ENCODE measurements at places on chromosomes 2 and 18.
A peak's percentile ranks its signal among the peaks of the same experiment; 100 is the strongest.

- no peak for DNase-seq
These were observed 49.4 kb downstream of the AOX1 start for GRCh38 chr2:200635251-200635650.

DNA sequence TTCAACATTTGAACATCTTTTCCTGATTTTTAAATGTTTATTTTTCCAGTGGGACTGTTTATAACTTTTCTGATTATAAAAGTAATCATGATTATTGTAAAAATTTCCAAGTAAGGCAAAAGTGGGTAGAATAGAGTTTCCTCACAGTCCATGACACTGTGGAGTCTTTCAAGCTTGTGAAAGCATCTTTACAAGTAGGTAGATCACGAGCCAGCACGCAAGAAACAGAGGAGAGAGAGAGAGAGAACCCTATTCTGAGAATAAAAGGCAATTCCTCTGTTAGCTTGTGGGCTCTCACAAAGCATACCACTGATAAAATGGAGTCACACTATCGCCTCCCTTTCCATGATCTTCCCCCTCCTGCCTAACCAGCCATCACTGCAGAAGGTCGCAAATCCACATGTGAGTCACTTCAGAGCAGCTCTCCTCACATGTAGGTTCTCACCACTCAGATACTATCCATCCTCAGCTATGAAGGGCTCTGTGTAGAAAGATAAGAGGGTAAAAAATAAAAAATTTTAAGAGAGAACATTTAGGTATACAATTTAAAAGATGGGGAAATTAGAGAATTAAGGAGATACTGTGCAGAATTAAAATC is 40.3 kb downstream of the AAK1 start:
- DNase-seq = no peak

DNA sequence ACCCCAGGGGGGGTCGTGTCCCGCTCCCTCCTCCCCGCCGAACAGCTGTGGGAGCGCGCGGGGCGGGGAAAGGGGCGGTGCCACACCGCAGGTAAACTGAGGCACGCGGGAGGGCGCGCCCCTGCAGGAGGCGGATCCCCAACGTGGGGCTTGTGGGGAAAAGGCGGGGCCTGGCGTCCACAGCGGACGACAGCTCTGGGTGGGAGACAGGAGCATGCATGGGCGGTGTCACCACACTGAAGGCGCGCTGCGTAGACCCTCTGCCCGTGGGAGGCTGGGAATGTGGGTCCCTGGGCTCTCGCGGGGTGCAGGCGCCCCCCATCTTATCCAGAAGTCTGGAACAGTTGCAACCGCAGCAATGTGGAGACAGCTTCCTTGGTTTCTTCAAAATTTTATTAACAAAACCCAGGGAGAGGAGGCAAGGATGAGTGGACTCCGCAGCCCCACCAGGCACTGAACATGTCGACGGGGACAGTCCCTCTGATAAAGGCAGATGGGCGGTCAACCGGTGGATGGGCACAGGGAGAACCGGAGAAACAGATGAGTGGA is 723 bp upstream of the MBD1 start:
- DNase-seq = no peak

DNA sequence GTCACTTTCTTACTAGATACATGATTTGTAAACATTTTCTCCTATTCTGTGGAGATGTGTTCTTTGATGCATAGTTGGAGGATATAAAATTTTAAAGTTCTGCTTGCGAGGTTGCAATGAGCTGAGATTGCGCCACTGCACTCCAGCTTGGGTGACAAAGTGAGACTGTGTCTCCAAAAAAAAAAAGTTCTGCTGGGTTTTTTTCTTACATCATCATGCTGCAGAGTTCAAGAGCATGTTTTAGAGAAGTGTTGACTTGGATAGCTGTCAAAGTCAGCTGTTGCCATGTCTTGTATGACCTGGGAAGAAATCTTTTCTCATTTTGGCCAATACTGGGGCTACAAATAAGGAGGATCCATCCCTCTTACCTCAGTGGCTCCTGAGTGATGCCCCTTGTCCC is 71.3 kb downstream of the UGGT1 start:
- no peak for DNase-seq

DNA sequence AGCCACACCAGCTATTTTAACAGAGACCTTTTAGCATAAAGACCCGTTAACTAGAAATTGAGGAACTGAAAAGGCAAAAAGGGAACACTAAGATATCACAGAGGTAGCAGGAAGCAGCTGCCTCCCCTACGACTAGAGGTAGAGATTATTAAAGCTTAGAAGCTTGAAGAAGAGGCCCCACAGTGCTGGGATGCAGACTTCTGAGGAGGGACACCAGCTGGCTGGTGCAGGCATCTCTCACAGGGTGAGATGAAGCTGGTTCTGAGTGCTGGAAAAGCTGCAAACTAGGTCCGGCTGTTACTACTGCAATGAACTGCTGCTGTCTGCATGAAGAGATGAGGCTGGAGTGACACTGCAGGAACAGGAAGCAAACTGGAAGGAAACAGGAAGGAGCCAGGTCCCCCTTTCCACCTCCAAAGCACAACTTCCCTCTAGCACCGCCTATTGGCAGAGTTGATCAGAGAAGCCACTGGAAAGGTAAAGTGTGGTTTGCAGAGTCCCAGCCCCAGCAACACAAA is 61.2 kb upstream of the MRPS9 start:
- peak; percentile 17 for DNase-seq

DNA sequence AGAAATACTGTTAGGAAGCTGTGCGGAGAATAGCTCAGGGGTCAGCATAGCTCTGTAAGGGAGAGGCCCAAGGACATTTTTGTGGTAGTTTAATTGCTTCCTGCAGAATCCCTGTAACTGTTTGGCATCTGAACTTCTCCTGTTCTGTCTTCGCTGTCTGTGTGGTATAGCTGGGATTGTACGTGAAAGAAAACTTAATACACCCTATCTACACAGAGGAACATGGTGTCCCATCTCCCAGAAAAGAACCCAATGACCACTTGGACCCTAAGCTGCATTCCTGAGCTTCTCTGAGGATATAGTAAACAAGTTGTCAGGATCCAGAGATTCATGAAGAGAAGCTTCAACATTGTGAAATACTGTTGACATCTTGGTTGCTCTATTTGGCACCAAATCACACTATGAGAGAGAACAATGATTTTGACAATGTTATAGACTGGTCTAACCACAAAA is 81.3 kb downstream of the CDC42EP3 start:
- no peak for DNase-seq

- no peak for DNase-seq
These were observed 25.8 kb downstream of the GPR55 start for GRCh38 chr2:230899287-230899686.

- DNase-seq = no peak
These were observed 267.3 kb downstream of the SPAG16 start for GRCh38 chr2:213551526-213551925.

DNA sequence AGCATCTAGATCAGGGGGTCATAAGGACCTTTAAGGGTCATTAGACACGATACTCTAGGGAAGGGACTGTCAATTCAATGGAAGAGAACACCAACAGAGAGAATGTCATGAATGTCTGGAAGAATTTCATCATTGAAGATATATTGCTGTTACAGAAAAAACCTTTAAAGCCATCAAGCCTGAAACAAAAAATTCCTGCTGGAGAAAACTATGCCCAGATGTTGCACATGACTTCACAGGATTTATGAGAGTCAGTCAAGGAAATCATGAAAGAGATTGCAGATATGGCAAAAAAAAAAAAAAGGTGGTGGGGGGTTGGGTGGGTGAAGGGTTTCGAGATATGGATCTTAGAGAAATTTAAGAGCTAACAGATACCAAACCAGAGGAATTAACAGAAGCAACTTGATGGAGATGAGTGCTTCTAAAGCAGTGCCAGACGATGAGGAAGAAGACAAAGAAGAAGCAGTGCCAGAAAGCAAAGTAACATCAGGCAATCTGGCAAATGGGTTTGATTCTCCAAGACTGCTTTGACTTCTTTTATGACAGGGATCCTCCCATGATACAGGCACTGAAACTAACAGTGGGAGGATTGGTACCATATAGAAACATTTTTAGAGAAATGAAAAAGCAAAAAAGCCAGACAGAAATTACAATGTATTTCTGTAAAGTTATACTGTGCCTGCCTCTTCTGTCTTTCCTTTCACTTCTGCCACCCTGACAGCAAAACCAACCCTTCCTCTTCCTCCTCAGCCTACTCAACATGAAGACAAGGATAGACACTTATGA is 28.5 kb downstream of the MAP4K3 start:
- DNase-seq = no peak

DNA sequence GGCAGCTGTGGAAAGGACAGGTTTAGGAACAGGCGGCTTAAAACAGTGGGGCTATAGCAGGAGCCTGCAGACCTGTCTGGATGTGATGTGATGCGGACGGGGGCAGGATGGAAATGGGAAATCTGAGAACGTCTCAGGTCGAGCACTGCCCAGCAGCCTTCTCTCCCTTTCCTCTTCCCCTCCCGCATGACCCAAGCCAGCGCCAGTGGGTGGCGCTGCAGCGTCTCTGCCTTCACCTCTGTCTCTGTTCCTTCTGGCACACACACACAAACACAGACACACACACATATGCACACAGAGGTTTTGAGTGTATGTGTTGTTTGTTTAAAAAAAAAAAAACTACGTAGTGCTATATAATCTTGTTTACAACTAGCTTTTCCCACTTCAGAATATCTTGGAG is 82.0 kb upstream of the SLC66A3 start:
- peak; percentile 25 for DNase-seq

- DNase-seq = no peak
These were observed 8.8 kb downstream of the FZD7 start for GRCh38 chr2:202042444-202042843.

- no peak for DNase-seq
These were observed 260.6 kb upstream of the TNP1 start for GRCh38 chr2:217120429-217120828.

- no peak for DNase-seq
These were observed 94.1 kb downstream of the CAMKMT start for GRCh38 chr2:44455877-44456276.

DNA sequence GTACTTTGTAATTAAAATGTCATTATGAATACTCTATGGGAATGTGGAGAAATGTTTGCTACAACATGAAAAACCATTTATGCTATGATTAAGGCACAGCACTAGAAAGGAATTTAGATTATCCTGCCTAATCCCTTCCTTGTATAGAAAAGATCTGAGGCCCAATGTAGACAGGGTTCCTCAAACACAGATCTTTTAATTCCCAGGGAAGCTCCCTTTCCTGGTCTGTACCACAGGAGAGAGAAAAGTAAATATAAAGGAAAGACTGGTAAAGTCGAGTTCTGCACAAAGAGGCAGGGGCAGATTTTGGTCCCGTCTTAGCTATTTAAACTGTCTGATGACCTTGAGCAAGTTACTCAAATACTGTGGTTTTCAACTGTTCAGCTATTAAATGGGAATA is 84.7 kb downstream of the ICA1L start:
- no peak for DNase-seq

DNA sequence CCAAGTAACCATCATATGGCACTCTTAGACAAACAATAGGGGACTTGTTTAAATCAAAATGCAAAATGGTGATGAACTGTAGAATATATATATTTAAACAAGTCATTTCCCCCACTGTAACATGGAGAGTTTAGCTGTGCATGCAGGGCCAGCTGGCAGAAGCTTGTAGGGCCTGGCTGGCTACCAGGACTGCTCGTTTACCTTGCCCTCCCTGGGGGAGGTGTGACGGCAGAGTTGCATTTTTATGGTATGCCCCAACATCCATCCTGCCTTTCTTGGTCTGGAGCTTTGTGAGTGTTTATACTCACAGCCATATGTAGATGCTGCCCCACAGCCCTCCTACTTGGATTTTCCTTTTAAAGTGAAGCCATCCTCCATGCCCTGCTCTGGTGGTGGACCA is 101.7 kb upstream of the ZFP36L2 start:
- no peak for DNase-seq

DNA sequence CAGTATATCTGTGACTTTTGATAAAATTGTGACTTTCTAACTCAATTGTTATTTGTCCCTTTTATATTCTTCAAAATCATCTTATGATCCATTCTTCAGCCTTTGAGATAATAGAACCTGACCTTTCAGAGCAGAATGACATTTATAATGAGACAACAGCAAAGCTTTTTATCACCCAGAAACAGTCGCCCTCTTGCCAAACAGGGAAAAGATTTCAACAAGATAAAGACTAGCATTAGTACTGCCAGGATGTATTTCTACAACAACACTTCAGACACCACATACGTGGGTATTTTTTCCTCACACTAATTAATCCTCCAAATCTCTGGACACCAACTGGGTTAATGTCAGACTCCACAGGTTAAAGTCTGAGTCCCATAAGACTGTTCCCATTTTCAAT is 249.0 kb downstream of the ZNF804A start:
- DNase-seq = no peak

- DNase-seq = no peak
These were observed 1.7 kb downstream of the TRAF3IP1 start for GRCh38 chr2:238322001-238322411.

DNA sequence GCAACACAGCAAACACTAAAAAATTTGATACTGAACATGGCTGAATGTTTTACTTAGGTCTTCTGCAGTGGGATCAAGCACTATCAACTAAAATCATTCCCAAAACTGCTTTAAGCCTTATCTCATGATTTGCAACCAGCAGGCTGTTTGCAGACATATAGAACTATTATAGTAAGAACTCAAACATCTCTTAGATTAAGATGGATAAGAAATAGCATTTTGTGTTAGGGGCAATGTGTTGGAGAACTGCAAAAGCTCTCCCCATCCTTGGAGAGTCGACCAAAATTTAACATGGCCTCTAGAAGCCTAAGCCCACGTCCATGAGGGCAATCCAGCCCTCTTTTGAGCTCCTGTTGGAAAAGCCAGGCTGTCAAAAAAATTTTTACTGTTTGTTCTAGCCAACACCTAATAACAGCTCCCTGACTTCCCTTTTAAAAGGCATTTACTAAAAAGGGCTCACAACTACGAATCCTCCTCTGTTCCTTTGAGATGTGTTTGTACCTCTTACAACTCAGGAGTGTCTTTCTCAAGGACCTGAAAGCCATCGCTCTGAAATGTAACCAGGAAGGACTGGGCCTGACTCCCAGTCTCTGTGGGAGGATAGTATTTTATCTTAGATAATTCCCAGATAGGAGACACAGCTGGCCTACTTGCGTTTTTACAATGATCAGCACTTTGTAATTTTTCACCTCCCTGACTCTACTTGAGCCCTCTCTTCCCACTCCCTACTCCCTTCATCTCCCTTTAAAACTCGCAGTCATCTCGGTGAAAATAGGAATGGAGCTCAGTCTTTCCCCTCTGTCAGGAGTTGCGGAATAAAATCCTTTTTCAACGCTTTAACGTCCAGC is 1.4 kb downstream of the KRCC1 start:
- DNase-seq = no peak

DNA sequence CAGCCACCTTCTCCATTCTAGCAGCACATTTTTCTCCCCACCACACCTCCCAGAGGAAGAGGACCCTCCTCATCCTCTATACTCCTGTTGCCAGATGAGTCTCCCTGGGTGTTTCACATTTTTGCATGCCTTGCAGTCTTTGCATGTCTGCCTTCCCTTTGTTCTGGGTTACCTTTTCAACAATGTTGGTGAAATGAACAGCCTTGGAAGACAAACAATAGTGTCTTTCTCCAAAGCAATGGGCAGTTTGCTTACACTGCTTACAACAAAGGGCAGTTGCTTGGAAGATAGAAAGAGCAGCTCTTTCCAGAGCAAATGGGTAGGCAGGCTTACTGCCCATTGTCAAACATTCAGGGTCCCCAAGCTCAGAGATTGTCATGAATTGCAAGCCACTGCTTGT is 14.5 kb upstream of the SEH1L start:
- no peak for DNase-seq

Data from stimulated activated CD4-positive, alpha-beta T cell treated with anti-CD3 and anti-CD28 coated beads, Interleukin-1b, Interleukin-23, amount 100 ng/mL, for 48 hours (primary cell).